Memory B cell (primary cell): ENCODE measurements at places on chromosomes 2 and 18.

DNA sequence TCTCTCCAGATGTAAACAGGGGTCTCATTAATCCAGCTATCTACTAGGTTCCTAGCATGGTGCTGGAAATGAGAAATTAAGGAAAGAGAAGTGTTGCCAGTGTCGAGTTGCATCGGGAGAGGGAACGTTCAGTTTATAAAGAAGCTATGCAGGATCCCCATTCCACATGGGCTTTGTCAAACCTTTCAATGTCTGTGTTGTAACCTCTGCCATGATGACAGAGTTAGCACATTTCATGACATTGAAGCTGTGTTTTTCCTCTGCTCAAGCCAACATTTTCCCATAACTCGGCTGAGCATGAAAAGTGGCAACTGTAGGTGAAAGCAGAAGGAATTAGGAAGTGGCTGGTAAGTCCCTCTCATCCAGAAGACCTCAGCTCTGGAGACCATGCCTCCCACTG lies 133.4 kb downstream of the WDSUB1 start:
- no peak for DNase-seq

DNA sequence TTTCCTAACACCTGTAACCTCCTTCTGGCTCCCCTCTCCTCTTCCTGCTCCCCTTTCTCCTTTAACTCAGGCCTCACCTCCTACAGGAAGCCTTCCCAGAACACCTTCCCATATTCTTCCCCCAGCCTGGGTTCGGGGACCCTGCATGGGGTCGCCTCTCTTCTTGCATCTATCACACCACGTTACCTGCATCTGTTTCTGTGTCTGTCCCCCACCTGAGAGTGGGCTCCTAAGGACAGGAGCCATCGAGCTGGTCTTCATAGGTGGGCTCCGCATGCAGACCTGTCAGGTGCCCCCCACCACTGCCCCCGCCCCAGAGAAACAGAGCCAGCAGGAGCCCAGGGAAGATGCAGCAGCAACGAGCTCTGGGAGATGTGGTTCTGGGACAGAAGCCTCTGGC lies 123.2 kb upstream of the GLI2 start:
- no peak for DNase-seq

DNA sequence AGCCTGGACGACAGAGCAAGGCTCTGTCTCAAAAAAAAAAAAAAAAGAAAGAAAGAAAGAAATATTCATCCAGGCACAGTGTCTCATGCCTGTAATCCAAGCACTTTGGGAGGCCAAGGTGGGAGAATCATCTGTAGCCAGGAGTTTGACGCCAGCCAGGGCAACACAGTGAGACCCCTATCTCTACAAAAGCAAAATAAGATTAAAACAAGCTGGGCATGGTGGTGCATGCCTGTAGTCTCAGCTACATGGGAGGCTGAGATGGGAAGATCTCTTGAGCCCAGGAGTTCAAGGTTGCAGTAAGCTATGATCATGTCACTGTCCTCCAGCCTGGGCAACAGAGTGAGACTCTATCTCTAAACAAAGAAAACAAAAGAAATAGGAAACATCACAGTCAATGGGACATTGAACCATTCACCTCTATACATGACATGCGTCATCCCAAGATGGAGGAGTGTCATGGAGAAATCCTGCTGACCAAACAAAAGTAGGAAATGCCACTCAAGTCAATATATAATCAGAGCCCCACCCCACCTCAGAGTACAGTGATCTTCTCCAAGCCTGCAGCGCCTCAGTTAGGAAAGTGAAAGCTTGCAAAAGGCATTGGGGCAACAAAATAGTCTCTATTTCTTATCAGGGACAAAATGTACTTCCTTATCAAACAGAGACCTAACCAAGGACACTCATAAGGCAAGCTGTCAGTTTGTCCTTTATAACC lies 9.8 kb downstream of the FEV start:
- no peak for DNase-seq

GRCh38 chr2:229408356-229408755 lies 137.3 kb upstream of the PID1 start:
- DNase-seq = no peak

- no peak for DNase-seq
These were observed 462.5 kb upstream of the FSHR start for GRCh38 chr2:49616800-49617199.

GRCh38 chr2:190603374-190603773 lies 45.5 kb upstream of the NAB1 start:
- no peak for DNase-seq

GRCh38 chr2:31221544-31221943 lies 4.2 kb upstream of the CAPN14 start:
- no peak for DNase-seq

- no peak for DNase-seq
These were observed 138.1 kb downstream of the LRRC30 start for GRCh38 chr18:7369006-7369405.

DNA sequence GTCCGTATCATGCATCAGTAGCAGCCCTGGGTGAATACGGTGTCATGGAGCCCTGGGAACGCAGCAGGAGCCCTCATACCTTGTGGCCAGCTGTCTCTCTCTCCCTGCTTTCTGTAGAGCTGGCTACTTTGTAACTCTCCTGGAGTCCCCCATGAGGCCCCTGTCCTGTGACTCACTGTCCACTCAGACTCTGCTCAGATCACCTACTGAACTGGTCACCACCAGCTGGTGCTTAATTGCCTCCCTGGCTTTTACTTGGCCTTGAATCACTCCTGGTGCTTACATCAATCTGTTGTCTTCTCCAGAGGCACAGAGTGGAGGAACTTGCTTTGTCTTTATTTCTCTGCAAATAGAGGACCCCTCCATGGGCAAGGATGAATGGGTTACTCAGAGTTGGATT lies 172.7 kb downstream of the HRH4 start:
- DNase-seq = no peak

DNA sequence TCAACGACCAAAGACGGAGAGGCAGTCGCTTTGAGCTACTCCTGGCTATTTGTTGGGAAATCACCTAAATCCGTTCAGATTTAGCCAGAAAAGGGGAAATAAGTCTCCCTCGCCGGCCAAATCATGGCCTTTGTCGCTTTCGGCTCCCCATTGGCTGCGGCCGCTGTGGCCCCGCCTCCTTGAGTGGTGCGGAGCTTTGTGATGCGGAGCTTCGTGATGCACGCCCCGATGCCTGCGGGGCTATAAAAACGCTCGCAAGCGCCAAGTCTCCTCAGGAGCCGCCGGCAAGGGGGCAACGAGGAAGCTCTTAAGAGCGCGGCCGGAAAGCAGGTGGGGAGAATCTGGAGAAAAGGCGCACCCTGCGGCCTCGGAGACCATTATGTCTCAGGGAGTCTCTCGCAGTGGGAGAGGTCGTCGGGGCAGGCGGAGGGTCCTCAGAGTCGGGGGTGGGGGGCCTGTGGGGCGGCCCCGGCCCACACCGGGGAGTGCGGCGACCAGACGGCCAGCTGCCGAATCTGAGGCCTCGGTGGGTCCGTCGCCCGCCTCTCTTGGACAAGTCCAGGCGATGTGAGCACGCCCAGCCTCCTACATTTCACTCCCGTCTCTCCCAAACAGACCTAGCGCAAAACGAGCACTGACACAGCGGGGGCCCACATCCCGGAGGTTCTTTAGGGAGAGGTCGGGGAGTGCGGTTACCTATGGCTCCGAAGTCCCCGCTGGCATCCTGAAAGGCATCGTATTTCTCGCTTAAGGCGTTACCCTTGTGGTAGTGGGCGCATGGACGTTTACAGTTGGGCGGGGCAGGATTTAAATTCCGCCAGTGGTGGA lies at the start of gene CABYR:
TSS of gene CABYR (plus strand) at position 274 of the 828 bp plus-strand sequence. CDS start 4,053 bp downstream, outside the sequence.
- peak; percentile 68 for DNase-seq

GRCh38 chr18:61893971-61894750 lies 1.4 kb upstream of the RNF152 start:
- DNase-seq = no peak

DNA sequence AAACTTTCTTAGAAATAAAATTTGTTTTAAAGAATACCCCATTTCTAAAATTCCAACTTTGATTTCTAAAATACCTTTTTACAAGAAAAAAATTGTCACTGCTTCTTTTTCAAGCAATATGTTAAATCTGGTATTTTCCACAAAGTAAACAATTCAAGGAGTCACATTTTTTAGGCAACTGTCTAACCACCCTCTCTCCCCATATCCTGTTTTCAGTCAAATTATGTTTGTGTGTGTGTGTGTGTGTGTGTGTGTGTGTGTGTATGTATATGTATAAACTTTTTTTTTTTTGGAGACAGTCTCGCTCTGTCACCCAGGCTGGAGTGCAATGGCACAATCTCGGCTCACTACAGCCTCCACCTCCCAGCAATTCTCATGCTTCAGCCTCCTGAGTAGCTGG lies 59.3 kb downstream of the ADNP2 start:
- DNase-seq = no peak

GRCh38 chr2:54728669-54729120 lies 5.2 kb downstream of the EML6 start:
- no peak for DNase-seq
